Esophagus mucosa (tissue), 1 donor: ENCODE measurements at places on chromosomes 5 and 9. TPM values are rescaled to one million over a fixed set of nuclear protein-coding genes. Genes with fewer than 3 reads are reported as not detected.
A peak's percentile ranks its signal among the peaks of the same experiment; 100 is the strongest.

The PDE6A gene
- total RNA-seq = 0.48 TPM

DNA sequence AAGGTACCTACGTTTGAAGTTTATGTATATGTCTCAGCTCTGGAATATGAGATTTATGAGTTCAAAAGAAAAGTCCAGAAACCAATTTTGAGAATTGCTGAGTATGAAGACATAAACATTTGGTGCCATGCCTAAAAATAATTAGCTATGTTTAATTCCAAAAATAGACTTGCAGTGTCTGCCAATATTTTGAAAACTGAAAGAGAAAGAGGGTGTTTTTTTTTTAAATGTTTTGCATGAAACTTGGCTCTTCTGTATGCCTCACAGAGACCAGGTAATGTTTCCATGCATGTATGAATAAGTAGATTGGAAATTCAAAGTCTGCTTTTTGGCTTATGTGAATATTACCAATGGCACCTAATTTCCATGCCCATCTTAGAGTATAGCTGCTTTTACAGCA is 634.4 kb upstream of the C9orf72 start:
- no peak for ATAC-seq

DNA sequence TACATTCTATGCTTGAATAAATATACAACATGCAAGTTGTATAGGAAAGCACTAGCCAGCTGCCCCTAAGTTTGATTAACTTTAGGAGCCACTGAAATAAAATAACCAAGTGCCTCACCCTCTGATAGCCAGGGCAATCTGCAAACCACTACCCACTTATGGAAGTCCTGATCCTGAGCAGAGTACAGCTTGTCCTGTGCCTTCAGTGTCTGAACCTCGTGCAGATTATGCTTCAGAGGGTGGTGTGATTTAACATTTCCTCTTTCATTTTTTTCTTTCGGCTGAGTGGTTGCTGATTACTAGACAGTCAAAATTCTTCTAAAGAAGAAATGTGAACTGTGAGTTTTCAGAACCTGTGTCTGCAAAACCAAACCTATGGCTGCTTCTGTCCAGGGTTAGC is 327.7 kb downstream of the PIK3R1 start:
- no peak for ATAC-seq

DNA sequence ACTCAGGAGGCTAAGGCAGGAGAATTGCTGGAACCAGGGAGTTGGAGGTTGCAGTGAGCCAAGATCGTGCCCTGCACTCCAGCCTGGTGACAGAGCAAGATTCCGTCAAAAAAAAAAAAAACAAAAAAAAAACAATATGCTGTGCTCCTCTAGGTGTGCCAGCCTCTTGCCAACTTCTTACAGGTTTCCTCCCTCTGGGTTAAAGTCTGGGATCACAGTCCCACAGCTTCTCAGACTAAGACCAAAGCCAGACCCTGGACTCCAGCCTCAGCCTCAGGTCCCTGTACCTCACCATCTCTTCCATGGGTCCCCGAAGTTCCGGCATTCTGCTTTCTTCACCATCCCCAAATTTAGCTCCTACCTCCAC is 180.8 kb upstream of the MVB12B start:
- ATAC-seq = no peak

GRCh38 chr9:35656831-35657545 is 831 bp downstream of the RMRP start:
- peak; percentile 1 for ATAC-seq

The UNC13B gene
- total RNA-seq = 31.0 TPM

The FOXD4L4 gene
- 0.52 TPM for total RNA-seq

- ATAC-seq = no peak
Observed at GRCh38 chr9:83733739-83734138, 26.0 kb upstream of the UBQLN1 start.

The CDKN2B gene
- total RNA-seq = 75.6 TPM

DNA sequence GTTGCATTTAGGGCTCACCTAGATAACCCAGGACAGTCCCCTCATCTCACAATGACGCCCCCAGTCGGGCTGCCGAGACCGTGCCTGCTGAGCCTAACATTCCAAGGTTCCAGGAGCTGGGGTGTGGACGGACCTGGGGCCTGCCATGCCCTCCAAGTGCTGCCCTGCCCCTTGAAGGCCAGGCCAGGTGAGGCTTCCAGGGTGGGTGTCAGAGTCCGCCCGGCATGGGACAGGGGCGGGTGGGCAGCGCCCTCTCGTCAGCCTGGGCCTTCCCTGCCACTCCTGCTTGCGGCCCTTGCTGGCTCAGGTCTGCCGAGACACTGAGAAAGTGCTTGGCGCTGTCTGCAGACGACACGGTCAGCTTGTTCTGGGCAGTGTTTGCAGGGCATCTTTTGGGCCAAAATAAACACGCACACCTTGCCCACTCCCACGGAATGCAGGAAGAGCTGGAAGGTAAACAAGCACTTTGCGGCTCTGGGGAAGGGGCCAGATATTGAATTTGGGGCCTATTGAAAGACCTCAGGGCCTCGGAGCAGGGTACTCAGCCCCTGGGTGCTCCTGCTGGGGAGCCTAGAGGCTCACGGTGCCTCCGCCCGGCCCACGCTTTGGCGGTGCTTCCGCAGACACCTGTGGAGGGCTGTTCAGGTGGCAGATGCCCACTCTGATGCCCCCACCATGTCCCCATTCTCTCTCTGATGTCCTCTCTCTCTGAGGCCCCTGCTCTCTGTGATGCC is 4.2 kb upstream of the SCGB3A1 start:
- no peak for ATAC-seq

DNA sequence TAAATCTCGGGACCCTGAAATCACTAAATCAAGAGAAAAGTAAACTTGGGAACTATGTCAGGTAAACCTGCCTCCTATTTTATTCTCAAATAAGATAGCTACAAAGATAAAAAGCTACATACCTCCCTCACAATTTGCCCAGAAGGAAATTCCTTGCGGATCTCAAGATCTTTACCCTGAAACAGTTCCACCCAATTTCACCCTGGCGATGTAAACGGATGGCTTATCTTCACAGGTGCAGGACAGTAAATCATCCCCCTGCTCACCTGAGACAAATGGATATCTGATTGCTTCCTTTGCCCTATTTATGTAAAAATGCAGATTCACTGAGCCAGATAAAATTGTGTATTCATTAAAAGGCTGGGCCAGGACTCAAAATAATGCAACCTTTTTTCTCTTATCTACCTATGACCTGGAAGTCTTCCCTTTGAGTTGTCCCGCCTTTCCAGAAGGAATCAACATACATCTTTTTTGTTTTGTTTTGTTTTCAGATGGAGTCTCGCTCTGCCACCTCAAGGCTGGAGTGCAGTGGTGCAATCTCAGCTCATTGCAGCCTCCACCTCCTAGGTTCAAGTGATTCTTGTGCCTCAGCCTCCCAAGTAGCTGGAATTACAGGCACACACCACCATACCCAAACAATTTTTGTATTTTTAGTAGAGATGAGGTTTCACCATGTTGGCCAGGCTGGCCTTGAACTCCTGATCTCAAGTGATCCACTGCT is 13.8 kb downstream of the TMEM267 start:
- no peak for ATAC-seq

The RANBP3L gene
- 0.16 TPM for total RNA-seq

The RNF14 gene
- 30.3 TPM for total RNA-seq

The FAM153A gene
- total RNA-seq = 3.1 TPM

- ATAC-seq = peak; percentile 53
Observed at GRCh38 chr9:92324889-92325268, 271 bp downstream of the NOL8 start.

GRCh38 chr5:94423411-94423810 is 195.0 kb downstream of the KIAA0825 start:
- ATAC-seq = no peak

The PLCXD3 gene
- total RNA-seq = 0.48 TPM

DNA sequence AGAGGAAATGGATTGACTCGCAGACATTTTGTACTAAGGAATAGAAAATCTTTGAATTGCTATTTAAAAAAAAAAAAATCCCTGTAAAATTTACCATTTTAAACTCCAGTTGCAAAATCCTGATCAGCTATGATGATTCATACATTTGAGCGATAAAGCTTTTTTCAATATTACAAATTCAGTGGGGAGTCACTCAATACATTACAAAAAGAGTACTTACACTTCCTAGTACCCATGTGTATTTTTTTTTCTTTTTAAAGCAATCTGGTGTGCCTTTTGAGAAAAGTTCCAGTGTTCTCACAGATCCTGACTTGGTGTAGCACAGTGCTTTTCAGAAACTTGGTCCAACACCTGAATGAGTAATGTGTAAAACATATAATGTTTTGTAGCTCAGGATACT is 54.3 kb downstream of the PIK3R1 start:
- ATAC-seq = no peak

DNA sequence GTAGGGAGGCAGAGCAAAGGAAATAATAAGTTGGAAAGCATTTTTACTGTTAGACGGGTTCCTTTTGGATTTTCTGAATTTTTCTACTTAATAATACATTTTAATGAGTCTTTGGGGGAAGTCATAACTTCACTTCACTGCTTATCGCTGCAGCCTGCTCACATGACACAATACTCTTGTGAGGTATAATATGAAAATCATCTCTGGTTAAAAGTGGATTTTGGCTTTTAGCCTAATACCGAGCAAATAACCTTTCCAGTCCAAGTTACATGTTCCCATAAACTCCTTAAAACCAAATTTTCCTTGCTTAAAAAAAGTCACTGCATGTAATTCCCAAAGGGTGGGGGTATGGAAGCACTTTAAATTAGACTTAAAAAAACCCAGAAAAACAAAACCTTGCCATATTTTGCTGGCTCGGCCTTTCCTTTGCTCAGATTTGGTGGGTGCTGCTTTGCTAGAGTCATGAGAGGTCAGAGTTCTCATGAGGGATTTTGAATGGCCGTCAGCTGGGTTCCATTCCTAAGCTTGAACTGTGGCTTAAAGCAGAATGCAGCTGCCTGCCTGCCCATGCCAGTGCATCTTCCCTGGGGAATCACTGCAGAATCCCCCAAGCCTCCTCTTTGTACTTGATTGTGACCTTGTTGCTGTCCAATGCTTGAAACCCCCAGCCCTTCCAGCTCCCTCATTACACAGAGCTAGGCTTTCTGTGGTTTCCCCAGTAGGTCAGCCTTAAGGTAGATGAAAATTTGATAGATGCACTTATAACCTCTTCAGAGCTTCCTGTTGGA is 331.8 kb downstream of the KDM4C start:
- no peak for ATAC-seq

GRCh38 chr5:132207778-132208177 is 19.9 kb downstream of the P4HA2 start:
- ATAC-seq = no peak

- no peak for ATAC-seq
Observed at GRCh38 chr5:72812488-72812887, 4.0 kb upstream of the TNPO1 start.

DNA sequence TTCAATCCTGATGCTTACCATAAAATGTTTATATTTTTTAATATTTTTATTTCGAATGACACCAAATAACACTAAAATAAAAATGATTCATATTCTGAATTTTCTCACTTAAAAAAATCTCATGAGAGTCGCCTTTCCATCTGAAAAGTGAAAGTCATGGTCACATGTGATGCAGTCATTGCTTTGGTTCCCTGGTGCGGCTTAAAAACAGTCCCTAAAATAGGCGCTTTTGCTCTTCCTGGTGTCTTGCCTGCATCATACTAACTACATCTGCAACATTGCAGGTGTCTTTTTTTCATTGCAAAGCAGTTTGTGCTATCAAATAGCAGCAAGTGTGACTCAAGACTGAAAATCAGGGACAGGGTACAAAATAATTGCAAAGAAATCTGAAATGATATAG is 185.2 kb upstream of the NREP start:
- no peak for ATAC-seq

- ATAC-seq = no peak
Observed at GRCh38 chr5:17229313-17229712, 11.9 kb downstream of the BASP1 start.

DNA sequence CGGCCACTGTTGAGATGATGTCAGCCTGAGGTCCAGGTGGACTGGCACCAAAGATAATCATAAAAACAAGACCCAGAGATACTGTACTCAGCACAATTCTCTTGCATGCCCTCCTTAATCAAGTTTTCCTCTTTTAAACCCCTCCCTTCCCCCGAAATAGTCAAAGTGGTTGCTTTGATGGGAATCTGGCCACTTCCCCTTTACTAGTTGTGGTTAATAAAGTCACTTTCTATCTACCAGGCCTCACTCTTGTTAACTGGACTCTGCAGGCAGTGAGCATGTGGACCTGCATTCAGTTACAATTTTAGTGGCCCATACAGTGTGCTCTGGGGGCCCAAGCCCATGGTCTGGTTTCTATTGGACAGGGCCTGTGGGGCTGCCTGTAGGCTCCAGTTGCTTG is 17.5 kb downstream of the FBP2 start:
- no peak for ATAC-seq

GRCh38 chr9:86513429-86513828 is 159.2 kb upstream of the TUT7 start:
- ATAC-seq = no peak

The GCNT1 gene
- 3.8 TPM for total RNA-seq

- no peak for ATAC-seq
Observed at GRCh38 chr9:105048331-105048730, 120.4 kb upstream of the ABCA1 start.

- ATAC-seq = no peak
Observed at GRCh38 chr5:181224390-181225229, 1.5 kb downstream of the TRIM41 start.

The ARSI gene
- 1.7 TPM for total RNA-seq

- ATAC-seq = no peak
Observed at GRCh38 chr5:98403131-98403530, 370.3 kb upstream of the RGMB start.

The PCDHA4 gene
- 0.20 TPM for total RNA-seq

GRCh38 chr5:142506046-142506445 is 179.8 kb downstream of the FGF1 start:
- ATAC-seq = no peak

DNA sequence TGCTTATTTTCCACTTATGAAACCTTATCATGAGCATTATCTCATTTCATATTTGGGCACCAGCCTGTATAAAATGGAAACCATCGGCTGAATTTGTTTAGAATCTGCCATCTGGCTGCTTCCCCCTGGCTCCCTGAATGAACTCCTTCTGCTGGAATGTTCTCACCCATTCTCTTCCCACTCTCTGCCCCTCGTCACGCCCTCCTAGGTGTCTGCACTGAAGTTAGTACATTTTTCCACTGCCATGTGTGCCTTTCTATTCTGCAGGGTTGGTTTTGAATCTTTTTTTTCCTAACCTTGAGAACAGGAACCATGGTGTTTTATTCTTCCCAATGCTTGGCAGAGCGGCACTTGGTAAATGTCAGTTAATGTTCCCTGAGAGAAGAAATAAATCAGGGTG is 359.7 kb downstream of the MLLT3 start:
- no peak for ATAC-seq

GRCh38 chr9:122297512-122297911 is 32.8 kb downstream of the MRRF start:
- no peak for ATAC-seq

DNA sequence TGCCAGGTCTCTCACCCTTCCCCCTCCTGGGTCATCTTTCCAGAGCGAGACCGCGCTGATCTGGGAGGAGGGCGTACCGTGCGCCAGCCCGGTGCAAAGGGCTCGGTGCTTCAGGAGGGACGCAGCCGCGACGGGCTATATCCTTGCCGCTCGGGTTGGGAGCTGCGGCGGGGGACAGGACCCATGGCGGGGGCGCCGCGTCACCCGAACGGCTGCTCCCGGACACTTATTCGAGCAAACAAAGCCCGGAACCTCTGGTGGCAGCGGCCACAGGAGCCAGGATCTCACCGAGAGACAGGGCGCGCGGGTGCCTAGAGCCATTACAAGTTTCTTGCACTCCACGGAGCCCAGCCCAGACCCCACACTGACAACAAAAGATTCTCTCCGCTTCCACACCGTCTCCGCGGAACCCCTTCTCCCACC is 1.3 kb downstream of the SEMA6A start:
- no peak for ATAC-seq

The PCDHA1 gene
- not detected for total RNA-seq

- ATAC-seq = no peak
Observed at GRCh38 chr5:151469386-151469785, 22.0 kb downstream of the SLC36A1 start.
